ENCODE measurements at places on chromosomes 16 and 17.

DNA sequence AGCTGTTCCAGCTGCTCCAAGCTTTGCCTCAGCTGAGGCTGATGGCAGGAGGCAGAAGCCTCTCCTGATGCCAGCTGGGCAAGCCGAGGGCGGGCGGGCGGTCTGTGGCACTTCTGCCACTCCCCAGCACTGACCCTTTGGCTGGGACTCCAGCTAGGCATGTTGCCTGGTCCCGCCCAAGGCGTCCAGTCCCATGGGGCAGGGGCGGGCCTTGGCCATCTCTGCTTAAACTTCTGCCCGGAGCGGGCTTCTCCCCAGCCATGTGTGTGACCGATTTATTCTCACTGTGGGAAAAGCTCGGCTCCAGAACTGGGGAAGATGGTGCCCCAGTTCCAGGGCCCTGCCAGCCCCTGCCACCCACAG, 349.1 kb downstream of the SEC14L1 start:
- peak; percentile 28 for DNase-seq

GRCh38 chr16:17404941-17405689, 65.6 kb downstream of the XYLT1 start:
- DNase-seq = no peak

- DNase-seq = no peak
These were observed 84.6 kb downstream of the GSG1L start for GRCh38 chr16:27978876-27979275.

DNA sequence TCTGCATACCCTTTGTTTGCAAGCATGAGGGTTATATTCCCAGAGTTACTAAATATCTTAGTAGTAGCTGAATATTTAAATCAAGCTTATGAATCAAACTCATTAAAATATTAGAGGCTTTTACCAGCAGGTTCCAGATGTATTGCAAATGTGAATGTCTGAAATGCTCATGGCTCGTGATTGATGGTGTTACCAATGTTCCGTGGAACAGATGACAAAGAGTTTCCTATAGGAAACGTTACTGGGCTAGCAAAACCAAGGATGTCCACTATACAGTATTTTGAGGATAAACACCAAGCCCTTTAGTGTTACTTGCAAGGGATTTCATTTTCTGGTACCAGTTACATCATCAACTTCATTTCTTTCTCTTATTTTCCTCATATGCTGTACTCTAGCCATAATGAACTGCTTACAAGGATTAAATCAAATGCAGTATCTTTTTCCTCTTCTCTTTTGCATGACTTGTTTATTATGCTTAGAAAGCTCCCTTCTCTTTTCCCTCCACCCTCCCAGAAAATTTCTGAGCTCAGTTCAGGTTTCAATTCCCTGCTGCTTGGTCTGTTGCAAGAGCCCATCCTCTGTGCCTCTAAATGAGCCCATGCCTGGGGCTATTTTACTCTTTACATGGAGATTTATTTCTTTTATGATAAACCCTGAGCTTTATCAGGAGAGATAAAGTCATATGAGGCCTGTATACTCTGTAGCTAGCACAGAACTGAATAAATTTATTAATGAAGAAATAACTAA, 1537.1 kb upstream of the GOT2 start:
- no peak for DNase-seq
